Type B pancreatic cell (in vitro differentiated cells): ENCODE measurements at places on chromosomes 2 and 18.

DNA sequence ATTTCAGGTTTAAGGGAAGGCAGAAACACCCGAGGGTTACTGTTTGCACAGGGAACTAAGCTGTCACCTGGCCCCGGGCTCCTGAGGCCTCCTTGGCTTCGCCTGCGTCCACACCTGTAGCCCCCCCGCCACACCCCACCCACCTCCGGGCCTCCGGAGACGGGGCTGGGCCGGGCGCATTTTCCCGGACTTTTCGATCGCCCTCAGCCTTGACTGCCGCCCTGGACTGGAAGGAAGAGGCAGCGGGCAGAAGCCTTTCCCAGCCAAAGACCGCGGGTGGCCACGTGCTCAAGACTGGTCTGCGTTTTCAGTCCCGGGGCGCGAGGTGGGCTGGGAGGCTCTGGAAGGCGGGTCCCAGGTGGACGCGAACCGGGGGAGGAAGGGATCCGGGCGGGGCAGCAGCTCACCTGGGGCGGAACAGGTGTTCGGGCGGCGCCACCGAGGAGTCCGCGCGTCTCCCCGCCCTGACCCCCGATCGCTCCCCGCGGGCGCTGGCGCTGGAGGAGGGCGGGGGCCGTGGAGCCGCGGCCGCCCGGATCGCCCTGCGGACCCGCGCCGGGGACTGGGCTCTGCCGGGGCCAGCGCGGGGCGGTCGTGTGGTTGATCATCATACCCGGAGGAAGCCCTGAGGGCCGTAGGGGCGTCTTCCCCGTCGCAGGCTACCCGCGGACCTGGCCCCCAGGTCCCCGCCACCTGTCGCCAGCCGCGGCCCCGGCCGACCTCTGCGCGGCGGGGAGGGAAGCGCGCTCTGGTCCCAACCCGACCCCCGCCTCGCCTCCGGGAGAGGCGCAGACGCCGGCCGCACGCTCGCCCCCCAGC is 3.2 kb downstream of the ID2 start:
- peak overlapping the region; percentile 99 for H3K4me3 ChIP-seq
- peaks cover 10% of the 10 kb centered on the region for H3K4me1 ChIP-seq
- peaks cover 25% of the 10 kb centered on the region for H3K36me3 ChIP-seq
- no peaks in the 10 kb centered on the region for H3K27me3 ChIP-seq
- peak; percentile 83 for DNase-seq
- H3K27ac ChIP-seq, result peak overlapping the region; percentile 95

GRCh38 chr2:26246818-26247217 is 2.1 kb downstream of the HADHB start:
- H3K4me3 ChIP-seq, result peak overlapping the region; percentile 100
- H3K27ac ChIP-seq, result peak overlapping the region; percentile 40
- H3K27me3 ChIP-seq, result no peaks in the 10 kb centered on the region
- no peak for DNase-seq
- H3K36me3 ChIP-seq, result no peaks in the 10 kb centered on the region

- no peak overlapping the region for H3K27ac ChIP-seq
- no peak overlapping the region for H3K4me3 ChIP-seq
- no peak for DNase-seq
These were observed 148.6 kb downstream of the MAIP1 start for GRCh38 chr2:200104015-200104414.

- H3K27ac ChIP-seq, result no peak overlapping the region
- no peak for DNase-seq
These were observed 86.9 kb upstream of the MGAT5 start for GRCh38 chr2:134167015-134167414.

DNA sequence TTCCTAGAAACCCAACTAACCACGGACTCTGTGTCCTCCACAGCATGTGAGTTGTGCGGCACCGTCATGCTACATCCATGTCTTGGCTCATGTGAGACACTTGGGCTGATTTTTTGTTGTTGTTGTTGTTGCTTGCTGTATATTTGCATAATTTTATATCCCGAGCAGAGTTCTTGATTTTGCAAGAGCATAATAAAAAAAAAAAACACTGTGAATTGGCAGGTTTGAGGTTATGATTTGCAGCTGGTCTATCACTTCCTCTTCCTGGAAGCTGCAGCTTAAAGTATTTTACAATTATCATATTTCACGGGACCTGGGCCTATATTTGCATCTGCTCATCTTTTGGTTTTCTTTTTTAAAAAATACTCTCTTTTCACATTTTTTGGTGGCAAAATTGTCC is 142.3 kb upstream of the NRP2 start:
- peaks cover 19% of the 10 kb centered on the region for H3K4me1 ChIP-seq
- no peaks in the 10 kb centered on the region for H3K36me3 ChIP-seq
- no peak overlapping the region for H3K4me3 ChIP-seq
- DNase-seq, result no peak
- H3K27me3 ChIP-seq, result no peaks in the 10 kb centered on the region

- no peak overlapping the region for H3K4me3 ChIP-seq
- H3K4me1 ChIP-seq, result peaks cover 27% of the 10 kb centered on the region
- no peaks in the 10 kb centered on the region for H3K36me3 ChIP-seq
- H3K27me3 ChIP-seq, result no peaks in the 10 kb centered on the region
These were observed 789.6 kb downstream of the RNF144A start for GRCh38 chr2:7706791-7707190.

DNA sequence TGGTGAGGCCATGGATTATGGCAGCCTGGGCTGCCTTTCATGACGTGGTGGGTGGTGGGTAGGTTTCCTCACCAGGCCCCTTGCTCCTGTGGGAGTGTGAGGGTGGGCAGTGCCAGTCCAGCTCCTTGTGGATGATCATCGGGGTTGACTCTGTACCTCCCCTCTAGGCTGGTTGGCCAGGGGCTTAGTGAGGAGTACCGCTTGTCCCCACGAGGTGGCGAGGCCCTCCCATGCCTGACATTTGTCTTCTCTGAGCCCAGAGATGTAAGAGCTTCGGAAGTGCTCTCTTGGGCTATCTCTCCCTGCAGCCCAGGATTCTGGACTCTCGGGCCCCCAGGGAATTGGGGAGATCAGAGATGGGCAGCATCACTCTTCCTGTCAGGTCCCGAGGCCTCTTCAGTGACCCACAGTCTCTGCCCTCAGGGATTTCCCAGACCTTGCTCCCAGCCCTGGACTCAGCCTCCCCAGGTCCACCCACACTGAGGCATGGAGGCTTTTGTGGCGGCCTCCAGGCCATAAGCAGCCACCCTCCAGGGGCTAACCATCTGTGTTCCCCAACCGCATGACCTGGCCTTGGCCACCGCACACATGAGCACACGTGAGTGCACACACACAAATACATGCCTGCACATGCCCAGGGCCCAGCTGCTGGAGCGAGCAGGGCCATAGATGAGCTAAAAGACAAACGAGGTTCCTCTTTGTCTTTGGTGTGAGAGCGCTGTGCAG is 6.5 kb downstream of the SPR start:
- no peak overlapping the region for H3K27ac ChIP-seq
- H3K4me1 ChIP-seq, result no peaks in the 10 kb centered on the region
- peaks cover 52% of the 10 kb centered on the region for H3K27me3 ChIP-seq

GRCh38 chr2:136297994-136298393 is 180.0 kb upstream of the CXCR4 start:
- H3K27me3 ChIP-seq, result peaks cover 21% of the 10 kb centered on the region
- no peaks in the 10 kb centered on the region for H3K36me3 ChIP-seq
- H3K4me1 ChIP-seq, result no peaks in the 10 kb centered on the region
- no peak overlapping the region for H3K27ac ChIP-seq
- H3K4me3 ChIP-seq, result no peak overlapping the region
